Hematopoietic multipotent progenitor cell treated with erythropoietin and hydrocortisone succinate and interleukin-3 and kit ligand, for 17 days (in vitro differentiated cells): ENCODE measurements at places on chromosomes 12 and 14.

- no peak for DNase-seq
These were observed 918.7 kb downstream of the AACS start for GRCh38 chr12:125983784-125984500.

- DNase-seq, result peak; percentile 81
These were observed 11.3 kb upstream of the SCFD1 start for GRCh38 chr14:30610787-30611343.

DNA sequence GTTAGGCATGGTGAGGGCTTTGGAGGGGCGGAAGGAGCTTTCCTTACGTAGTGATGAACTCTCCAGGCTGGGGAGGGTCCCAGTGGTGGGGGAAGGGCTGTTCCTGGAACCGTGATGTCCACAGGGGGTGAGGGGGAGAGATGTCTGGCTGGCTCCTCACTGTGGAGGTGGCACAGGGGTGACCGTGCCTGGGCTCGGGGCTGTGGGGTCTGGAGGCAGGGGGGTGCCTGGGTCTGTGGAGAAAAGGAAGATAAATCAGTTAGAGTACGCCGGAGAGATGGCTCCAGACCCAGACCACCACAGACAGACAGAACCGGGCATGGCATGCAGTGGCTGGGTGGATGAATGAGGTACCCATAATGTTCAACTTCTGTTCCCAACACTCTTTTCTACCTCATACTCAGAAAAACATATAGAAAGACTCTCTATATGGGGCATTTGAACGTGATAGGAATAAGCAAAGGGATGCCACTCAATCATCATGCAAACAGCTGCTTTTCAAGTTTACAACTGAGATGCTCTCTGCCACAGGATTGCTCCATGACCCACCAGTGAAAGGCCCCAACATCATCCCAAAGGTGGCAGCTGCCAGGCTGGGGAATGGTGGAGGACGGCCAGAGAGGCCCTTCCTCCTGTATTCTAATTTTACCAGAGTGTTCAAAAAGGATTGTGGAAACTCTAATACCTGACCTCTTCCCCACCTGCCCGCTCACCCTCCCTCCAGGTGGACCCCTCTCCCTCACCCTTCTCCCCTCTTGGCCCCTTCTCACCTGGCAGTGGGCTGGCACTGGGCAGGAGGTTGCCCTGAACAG is 5.6 kb downstream of the MYL6 start:
- DNase-seq, result no peak

DNA sequence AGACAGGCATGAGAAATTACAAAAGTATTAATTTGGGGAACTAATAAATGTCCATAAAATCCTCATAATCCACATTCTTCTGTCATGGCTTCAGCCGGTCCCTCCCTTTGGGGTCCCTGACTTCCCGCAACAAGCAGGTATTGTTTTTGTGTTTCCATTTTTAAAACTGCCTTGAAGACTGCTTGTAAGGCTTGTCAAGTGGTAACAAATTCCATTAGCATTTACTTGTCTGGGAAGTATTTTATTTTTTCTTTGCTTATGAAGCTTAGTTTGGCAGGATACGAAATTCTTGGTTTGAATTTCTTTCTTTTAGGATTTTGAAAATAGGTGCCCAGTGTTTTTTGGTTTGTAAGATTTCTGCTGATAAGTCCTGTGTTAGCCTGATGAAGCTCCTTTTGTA is 65.3 kb upstream of the LRFN5 start:
- DNase-seq, result no peak

DNA sequence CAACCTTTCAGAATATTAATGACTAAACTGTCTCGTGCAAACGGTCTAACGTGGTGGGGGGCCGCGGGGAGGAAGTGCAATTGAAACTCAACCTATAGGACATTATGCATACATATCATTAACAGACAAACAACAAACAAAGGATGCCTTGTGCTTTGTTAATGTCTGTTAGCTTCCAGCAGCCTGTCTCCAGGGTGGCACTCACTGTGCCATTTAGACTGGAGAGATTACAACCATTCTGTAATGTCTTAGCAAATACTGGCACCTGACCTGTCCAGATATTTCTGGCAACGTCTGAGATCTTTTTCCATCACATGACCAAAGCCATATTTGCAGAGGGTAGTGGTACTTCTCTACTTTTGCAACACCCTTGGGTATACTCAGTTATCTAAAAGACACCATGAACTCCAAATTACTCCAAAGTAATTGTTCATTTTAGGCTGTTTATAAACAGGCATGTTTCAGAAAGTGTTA is 11.6 kb downstream of the BHLHE41 start:
- no peak for DNase-seq

DNA sequence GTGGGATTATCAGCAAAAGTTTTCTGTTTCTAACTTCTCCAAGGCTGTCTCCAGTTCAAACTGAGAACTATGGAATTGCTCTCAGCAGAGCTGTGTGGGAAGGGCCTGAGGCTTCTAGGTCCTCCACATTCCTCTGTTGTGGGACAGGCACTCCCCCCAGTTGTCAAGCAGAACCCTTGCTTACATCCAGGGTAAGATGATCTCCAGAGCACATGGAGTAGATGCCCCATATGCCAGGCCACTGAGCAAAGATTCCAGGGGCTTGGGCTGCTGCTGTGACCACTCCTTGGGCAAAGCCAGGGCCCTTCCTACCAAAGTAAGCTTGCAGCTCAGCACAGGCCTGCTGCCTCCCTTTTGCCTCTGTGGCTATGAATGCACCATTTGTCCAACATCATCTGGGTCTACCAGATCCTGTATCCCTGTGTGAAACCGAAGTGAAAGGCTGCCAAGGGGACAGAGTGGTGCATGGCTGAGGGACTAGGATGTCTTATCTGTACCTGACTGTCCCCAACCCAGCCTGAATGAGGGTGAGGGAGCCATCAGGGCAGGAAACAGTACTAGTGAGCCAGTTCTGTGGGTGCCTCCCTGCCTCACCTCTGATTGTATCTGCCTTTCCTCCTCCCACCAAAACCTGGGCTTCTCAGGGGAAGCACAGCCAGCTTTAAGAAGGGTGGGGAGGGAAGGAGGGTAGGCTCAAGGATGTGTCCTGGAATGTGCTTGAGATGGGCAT is 13.1 kb upstream of the ESPL1 start:
- no peak for DNase-seq

DNA sequence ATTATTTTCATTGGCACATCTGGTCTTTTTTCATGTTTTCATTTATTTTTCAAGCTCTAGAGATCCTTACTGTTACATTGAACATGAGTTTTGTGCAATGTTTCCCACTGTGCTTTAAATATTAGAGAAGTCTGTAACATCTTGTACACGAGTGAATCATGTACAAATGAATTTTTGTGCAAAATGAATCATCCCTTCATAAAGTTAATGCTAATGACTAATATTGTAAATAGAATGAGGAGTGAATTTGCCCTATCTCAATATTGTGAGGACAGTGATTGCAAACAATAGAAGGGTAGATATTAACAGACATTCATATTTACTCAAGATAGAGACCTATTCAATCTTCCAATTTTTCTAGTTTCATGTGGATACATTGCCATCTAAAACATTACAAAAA is 463.3 kb upstream of the FOXG1 start:
- no peak for DNase-seq

- no peak for DNase-seq
These were observed 31.8 kb upstream of the GNS start for GRCh38 chr12:64791036-64791435.

DNA sequence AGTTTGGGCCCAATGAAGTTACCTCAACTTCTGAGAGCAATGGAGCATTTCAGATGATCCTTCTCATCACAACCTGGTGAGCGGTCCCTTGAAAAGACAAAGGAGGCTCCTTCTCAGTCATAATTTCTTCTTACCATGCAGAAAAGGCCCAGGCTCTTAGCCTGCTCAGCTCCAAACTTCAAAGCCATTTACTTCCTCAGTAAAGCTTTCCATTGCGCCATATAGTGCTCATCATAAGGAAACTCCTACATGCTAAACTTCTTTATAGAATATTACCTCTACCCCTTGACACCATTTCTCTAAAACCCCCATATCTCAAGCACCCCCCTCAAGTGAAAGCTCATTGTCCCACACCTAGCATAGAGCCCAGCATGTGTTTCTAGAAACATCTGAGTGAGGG is 127.1 kb downstream of the GTF2A1 start:
- no peak for DNase-seq

- no peak for DNase-seq
These were observed 82.4 kb downstream of the NINJ2 start for GRCh38 chr12:580813-581212.

GRCh38 chr14:44854114-44854513 is 107.6 kb downstream of the KLHL28 start:
- DNase-seq, result no peak

GRCh38 chr12:6780573-6780972 is 8.3 kb downstream of the LAG3 start:
- DNase-seq, result no peak

DNA sequence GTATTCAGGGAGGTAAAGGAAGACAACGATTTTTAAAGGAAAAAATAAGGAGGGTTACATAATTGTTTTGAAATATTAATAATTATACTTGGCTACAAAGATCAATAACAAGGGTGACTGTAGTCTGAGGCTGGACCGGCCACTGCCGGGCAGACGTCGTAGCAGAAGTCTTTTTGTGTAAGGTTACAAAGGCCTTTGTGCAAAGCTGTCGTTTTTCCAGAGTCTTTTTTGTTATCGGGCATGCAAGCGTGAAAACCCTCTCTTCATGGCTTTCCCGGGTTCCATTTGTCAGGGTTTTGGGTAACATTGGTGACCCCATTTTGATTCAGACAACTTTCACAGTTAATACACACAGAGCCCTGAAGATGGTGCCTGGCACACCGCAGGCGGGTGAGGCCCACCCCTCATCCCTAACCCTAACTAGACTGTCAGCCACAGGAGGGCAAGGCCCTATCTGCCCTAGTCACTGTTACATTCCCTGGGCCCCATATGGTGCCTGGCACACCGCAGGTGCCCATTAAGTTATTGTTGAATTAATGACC is 31.3 kb downstream of the RILPL1 start:
- no peak for DNase-seq

GRCh38 chr12:47725091-47725772 is at the start of gene ENDOU:
TSS of gene ENDOU (minus strand) at chr12:47725490. CDS start at chr12:47725413, 77 bp downstream.
- no peak for DNase-seq

DNA sequence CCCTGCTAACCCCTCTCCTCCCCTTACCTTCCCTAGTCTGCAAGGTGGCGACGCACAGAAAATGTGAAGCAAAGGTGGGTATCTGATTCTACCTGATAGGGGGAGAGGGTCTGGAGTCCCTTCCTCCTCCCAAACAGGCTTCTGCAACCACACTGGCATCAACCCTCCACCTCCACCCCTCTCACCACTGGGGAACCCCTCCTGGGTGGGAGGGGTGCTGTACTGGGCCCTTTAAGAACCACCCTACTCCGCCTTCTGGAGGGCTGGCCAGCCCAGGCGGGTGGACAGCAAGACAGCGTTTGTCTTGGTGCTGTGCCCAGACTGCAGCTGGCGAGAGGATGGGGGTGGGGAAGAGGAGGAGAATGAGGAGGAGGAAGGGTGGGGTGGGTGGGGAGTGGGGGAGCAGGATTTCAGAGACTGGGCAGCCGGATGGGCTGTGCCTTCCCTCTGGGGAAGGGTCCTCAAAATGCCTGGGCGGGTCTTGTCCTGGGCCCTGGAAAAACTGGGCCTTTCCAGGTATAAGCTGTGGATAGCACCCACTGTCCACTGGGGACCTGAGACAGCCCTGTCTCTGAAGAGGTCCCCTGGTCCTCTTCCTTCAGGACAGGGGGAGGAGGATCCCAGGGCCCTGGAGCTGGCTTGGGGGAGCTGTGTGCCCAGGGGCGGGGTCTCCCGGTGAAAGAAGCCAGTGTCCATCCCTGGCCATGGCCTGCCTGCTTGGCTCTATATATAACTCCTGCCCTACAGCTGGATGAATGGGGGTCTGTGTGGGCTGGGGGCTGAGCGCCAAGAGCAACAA is 2.8 kb downstream of the TNS2 start:
- DNase-seq, result no peak

DNA sequence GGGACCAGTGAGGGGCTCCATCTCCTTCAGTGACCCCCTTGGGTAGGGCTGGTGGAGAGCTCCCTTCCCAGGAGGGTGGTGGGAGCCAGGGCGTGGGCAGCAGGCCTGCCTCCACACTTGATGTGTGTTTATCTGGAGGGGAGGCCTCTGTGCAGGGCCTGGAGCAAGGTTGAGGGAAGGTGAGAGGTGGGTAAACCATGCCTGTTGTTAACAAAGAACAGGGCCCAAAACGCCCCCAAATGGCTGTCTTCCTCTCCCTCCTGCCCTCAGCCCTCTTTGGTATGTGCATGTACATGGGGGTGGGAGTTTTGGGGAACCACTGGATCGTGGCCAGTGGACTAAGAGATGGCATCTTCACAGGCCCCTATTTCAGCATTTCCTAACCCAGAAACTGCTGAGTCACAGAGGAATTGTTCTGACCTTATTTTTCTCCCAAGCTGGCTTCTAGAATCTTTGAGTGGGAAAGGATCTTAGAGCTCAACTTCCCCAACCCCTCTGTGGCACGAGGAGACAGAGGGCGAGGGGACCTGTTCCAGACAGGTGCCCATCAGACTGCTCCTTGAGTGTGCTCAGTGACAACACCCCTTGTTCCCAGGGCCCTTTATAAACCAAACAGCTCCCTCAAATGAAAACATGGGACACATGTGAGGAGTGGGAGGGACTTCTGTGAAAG is 3.6 kb downstream of the SLC48A1 start:
- DNase-seq, result peak; percentile 72

- DNase-seq, result no peak
These were observed 87.0 kb downstream of the DAD1 start for GRCh38 chr14:22502007-22502406.

DNA sequence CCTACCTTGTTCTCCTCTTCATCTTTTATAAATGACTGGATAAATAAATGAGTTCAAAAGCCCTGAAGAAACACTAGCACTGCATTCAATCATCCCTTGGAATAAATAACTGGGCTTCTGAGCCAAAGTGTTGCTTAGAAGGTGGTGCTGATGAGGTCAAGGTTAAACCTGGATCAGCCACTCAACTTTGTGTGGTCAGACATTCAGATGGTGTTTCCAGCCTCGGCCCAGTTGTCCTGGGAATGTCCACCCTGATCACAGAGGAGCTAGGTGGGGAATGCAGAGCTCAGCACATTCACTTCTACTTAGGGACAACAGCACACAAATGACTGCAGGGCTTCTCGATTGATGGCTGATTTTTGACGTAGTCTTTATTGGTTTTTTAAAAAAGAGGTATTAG is 88.7 kb downstream of the SLC8A3 start:
- no peak for DNase-seq

GRCh38 chr14:44944107-44944506 is 17.6 kb downstream of the KLHL28 start:
- no peak for DNase-seq

- DNase-seq, result no peak
These were observed 9.8 kb upstream of the C12orf42 start for GRCh38 chr12:103505371-103506236.

DNA sequence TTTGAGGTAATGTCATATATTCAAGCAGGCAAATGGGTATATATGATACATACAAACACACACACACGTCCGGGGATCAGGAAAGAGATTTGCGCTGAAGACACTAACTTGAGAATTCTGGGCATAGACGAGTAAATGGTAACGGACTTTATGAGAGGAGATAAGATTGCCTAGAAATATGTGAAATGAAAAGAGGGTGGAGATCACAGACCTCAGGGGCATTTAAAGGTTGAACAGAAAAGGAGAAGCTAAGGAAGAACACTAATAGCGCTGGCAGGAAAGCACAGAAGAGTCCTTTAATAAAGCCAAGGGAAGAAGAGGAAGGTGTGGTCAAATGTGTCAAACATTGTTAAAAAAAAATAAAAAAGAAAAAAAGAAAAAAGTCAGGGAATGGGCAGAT is 13.1 kb downstream of the CRY1 start:
- DNase-seq, result no peak

- no peak for DNase-seq
These were observed 37.0 kb downstream of the CCDC91 start for GRCh38 chr12:28227251-28227650.

GRCh38 chr12:102050660-102051430 is 10.9 kb downstream of the WASHC3 start:
- DNase-seq, result no peak
